ENCODE measurements at places on chromosomes 16 and 17. TPM values are rescaled to one million over a fixed set of nuclear protein-coding genes. Genes with fewer than 3 reads are reported as not detected.

Gene GNGT2
- 4.6 TPM for polyA plus RNA-seq

Gene NACA2
- polyA plus RNA-seq, result not detected

Gene MYADML2
- polyA plus RNA-seq, result not detected

Gene SEPTIN12
- polyA plus RNA-seq, result not detected

Gene SDR42E1
- 0.88 TPM for polyA plus RNA-seq

Gene ITGAX
- 0.56 TPM for polyA plus RNA-seq
